ENCODE measurements at places on chromosomes 2 and 18.

GRCh38 chr2:191521608-191522208, 156.2 kb upstream of the NABP1 start:
- no peak overlapping the region for H3K27ac ChIP-seq
- H3K36me3 ChIP-seq = no peaks in the 10 kb centered on the region
- peaks cover 22% of the 10 kb centered on the region for H3K27me3 ChIP-seq
- no peaks in the 10 kb centered on the region for H3K4me1 ChIP-seq
- DNase-seq = no peak

DNA sequence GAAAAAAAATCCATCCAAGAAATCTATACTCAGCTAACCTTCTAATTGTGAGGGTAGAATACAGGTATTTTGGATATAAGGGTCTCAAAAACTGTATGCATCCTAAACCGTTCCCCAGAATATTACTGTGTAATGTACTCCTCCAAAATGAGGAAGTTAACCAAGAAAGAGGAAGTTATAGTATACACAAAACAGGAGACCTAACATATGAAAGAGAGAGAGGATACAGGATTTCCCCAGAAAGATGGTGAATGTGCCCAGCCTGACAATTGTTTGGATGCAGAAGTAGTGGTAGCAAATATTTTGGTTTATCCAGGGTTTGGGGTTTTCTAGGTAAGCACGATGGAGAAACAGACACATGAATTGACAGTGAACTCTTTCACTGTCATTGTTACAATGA, 50.6 kb downstream of the GALNT3 start:
- no peaks in the 10 kb centered on the region for H3K27me3 ChIP-seq
- no peak overlapping the region for H3K4me3 ChIP-seq
- peaks cover 18% of the 10 kb centered on the region for H3K36me3 ChIP-seq
- H3K27ac ChIP-seq = no peak overlapping the region
- H3K4me1 ChIP-seq = no peaks in the 10 kb centered on the region

DNA sequence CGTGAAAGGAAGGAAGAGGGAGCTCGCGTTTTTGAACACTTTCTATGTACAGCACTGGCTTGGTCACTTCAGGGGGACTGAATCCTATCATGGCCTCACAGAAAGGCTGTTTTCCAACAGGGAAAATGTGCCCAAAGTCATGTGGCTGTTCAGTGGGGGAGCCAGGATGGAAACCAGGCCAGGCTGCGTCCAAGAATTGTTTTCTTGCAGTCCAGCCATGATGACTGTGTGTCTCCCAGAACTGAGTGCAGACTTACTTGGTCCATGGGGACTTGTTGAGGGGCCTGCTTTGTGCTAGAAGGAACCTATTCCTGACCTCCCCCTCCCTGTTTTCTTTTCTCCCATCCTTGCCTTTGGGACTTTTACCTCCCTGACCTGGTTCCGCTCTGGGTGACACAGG, 46.9 kb downstream of the EMILIN2 start:
- DNase-seq = no peak
- no peak overlapping the region for H3K27ac ChIP-seq
- peaks cover 4% of the 10 kb centered on the region for H3K27me3 ChIP-seq
- peaks cover 21% of the 10 kb centered on the region for H3K4me1 ChIP-seq
- H3K36me3 ChIP-seq = peaks cover 8% of the 10 kb centered on the region
- no peak overlapping the region for H3K4me3 ChIP-seq

DNA sequence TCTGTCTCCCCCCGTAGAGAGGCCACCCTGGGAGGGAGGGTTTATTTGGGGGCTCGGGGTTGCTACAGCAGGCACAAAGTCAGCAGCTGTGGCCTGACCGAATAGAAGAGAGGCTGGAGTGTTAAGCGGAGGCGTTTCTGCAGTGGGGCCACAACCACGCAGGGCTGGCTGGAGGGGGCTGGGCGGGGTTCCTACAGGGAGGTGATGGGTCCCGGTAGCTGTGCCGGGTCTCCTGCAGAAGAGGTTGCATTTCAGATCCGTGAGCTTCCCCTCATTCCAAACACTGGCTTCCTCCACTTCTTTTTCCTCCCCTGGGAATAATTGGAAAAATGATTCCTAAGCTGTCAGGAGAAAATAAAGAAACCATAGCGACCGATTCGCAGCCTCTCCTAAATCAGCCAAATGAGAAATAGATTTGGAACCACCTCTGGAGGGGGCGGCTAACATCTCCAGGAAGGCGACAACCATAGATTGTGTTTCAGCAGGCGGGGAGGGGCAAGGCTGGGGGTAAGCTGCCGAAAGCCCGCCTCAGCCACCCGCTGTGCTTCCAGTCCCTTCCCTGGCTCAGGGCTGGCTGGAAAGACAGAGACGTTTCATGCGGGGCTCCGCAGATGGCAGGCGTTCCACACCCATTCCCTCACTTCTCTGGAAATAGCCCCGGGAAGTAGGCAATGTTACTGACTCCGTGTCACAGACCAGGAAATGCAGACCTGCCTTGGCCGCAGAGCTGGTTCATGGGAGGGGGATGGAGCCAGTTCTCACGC, 85.6 kb upstream of the TAF1B start:
- no peak for DNase-seq
- H3K36me3 ChIP-seq = peaks cover 5% of the 10 kb centered on the region
- no peak overlapping the region for H3K27ac ChIP-seq
- no peaks in the 10 kb centered on the region for H3K27me3 ChIP-seq
- H3K4me1 ChIP-seq = peaks cover 47% of the 10 kb centered on the region

GRCh38 chr2:125224830-125225229, 1199.7 kb downstream of the CNTNAP5 start:
- no peak overlapping the region for H3K4me3 ChIP-seq
- no peaks in the 10 kb centered on the region for H3K4me1 ChIP-seq
- no peak overlapping the region for H3K27ac ChIP-seq
- no peaks in the 10 kb centered on the region for H3K36me3 ChIP-seq
- H3K27me3 ChIP-seq = no peaks in the 10 kb centered on the region

DNA sequence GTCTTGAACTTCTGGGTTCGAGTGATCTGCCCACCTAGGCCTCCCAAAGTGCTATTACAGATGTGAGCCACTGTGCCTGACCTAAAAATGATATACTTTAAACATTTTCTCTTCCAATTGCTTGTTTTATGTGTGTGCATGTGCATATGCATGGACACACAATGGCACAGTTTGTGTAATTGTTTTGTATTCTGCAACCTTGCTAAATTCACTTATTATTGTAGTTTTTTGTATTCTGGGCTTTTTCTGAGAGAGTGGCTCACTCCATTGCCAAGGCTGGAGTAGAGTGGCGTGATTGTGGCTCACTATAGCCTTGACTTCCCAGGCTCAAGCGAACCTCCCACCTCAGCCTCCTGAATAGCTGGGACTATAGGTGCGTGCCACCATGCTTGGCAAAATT, 8.1 kb downstream of the HAT1 start:
- H3K4me1 ChIP-seq = peaks cover 21% of the 10 kb centered on the region
- no peaks in the 10 kb centered on the region for H3K27me3 ChIP-seq
- no peak for DNase-seq
- no peak overlapping the region for H3K4me3 ChIP-seq

- DNase-seq = no peak
- peaks cover 83% of the 10 kb centered on the region for H3K36me3 ChIP-seq
- H3K27me3 ChIP-seq = no peaks in the 10 kb centered on the region
- peak overlapping the region; percentile 5 for H3K27ac ChIP-seq
- no peak overlapping the region for H3K4me3 ChIP-seq
These were observed 15.8 kb downstream of the ERLEC1 start for GRCh38 chr2:53802617-53803151.

DNA sequence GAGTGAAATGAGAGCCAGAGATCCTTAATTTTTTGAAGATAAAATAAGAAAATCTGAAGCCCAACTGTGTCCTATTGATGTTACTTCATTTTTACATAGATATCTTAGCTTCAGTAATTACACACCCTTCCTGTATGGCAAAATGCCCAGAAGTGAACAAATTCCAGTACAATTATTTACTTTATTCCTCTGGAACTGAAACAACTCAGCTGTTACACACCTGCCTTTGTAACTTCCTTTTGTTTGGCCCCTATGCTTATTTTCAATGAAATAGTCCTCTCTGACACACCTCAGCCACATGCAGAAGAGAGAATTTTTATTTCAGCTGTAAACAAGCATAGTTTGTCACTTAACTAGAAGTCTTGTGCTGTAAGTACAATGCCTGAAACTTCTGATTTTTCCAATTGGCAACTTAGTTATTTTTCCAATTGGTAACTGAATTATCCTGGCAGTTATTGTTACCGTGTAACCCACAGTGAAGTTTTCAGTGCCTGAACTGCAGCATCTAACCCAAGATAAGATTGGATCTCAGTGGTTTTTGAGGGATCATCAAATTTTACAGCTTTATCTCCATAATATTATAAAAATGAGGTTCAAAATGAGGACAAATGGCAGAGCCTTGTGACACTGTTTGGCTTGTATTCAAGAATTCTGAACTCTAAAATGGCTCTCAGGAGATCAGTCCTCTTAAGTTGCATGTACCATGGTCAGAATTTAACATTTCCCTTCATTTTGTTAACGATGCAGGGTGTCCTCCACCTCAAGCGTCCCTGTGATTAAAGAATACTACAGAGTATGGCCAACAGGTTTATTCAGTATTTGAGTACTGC, 82.6 kb downstream of the PKP4 start:
- no peaks in the 10 kb centered on the region for H3K27me3 ChIP-seq
- no peak overlapping the region for H3K27ac ChIP-seq

GRCh38 chr2:221397187-221397586, 174.9 kb downstream of the EPHA4 start:
- no peak overlapping the region for H3K4me3 ChIP-seq
- H3K27ac ChIP-seq = no peak overlapping the region
- H3K27me3 ChIP-seq = no peaks in the 10 kb centered on the region
- no peak for DNase-seq
- H3K4me1 ChIP-seq = no peaks in the 10 kb centered on the region

- H3K36me3 ChIP-seq = no peaks in the 10 kb centered on the region
- H3K4me1 ChIP-seq = no peaks in the 10 kb centered on the region
- H3K27me3 ChIP-seq = peaks cover 4% of the 10 kb centered on the region
- H3K4me3 ChIP-seq = no peak overlapping the region
- H3K27ac ChIP-seq = no peak overlapping the region
These were observed 540.6 kb downstream of the STK39 start for GRCh38 chr2:167706800-167707199.

DNA sequence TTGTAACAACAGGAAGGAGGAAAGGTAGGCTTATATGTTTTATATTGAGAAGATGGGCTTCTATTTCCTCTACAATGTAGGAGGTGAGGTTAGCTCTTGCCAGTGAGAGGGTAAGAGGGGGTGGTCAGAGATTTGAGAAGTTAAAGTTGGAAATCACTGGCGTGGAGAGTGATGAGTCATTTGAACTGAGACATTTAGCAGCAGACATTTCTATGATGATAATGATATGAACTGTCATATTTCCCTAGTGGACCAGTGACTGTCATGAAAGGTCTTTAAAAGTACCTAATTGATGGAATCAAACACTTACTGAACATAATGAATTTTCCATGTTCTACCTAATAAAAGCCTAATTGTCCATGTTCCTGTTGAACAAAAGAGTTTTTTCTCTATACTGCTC, 126.1 kb downstream of the FAM161A start:
- H3K4me3 ChIP-seq = no peak overlapping the region
- no peak overlapping the region for H3K27ac ChIP-seq
- H3K27me3 ChIP-seq = no peaks in the 10 kb centered on the region
- DNase-seq = no peak

DNA sequence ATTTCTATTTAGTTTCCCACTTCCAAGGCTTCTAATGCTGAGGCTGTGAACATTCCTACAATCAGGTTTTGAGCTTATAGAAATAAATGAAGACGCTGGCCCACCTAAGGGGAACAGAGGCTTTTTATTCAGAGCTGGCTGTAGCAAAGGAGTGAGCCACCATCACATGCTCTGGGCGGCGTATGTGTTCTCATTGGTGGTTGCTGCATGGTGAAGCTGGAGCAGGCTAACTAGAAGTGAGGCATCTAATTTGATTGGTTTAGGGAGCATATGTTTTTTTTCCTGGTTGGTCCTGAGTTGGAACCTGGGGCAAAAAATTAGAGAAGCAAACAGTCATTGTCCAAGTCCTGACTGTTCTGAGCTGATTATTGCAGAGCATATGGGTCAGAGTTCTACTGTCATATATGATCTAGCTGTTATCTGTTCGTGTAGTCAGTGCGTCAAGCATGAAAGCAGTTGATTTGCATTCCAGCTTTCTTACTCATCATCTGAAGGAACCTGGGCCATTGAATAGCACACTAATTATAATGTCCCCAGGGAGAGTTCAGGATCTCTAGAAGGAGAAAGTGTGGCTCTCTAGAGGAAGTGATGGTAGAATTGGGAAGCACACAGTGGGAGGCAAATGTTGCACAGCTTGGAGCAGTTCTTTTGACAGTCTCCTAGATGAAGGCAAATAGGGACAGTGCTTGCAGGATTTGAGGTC, 279.6 kb downstream of the PARD3B start:
- H3K4me3 ChIP-seq = no peak overlapping the region
- H3K27ac ChIP-seq = no peak overlapping the region
- H3K36me3 ChIP-seq = no peaks in the 10 kb centered on the region
- no peaks in the 10 kb centered on the region for H3K4me1 ChIP-seq
- no peaks in the 10 kb centered on the region for H3K27me3 ChIP-seq

DNA sequence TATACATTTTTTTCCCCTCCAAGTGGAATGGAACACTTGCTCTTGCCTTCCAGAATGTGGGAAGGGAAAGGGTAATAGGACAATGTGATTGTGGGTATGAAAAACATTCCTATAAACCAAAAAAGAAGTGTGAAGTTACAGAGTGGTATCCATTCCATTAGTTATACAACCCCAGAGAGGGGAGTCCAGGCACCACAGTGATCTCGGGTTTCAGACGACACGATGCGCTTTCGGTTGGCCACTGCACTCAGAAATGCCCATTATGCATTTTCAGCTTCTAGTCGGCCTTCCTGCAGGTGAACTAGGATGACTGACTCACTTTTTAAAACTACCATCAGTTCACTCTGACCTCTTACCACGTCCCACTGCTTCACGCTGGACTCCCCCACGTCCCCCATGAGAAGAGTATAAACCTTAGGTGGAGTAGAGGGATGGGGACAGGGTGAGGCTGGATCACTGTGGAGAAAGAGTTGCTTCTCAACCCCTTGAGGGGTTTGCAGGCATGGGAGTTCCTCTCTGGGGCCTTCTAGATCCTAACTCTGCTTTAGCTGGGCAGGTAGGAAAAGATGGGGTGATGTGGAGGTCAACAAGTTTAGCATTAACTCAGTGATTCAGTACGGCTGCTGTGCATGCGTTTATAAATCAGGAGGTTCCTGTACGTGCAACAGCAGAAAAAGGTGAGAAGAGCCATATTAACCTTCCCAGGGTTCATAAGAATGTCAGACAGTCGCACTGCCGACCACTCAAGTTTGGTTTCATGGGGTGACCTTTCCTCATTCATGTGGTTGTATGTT, 50.5 kb downstream of the ZNF532 start:
- no peak overlapping the region for H3K4me3 ChIP-seq
- H3K27me3 ChIP-seq = peaks cover 10% of the 10 kb centered on the region
- H3K27ac ChIP-seq = peak overlapping the region; percentile 35
- no peak for DNase-seq

All from effector memory CD8-positive, alpha-beta T cell (primary cell).